Ovary (tissue), 10 donors: ENCODE measurements at places on chromosomes 7 and 10.
A peak's percentile ranks its signal among the peaks of the same experiment; 100 is the strongest.

GRCh38 chr10:3111621-3112163, 44.3 kb downstream of the PFKP start:
- no peak for DNase-seq

- peak; percentile 66 for DNase-seq
These were observed 105.4 kb downstream of the ITIH5 start for GRCh38 chr10:7561216-7561893.

- DNase-seq = no peak
These were observed 43.1 kb upstream of the TMEM273 start for GRCh38 chr10:49231086-49231820.

DNA sequence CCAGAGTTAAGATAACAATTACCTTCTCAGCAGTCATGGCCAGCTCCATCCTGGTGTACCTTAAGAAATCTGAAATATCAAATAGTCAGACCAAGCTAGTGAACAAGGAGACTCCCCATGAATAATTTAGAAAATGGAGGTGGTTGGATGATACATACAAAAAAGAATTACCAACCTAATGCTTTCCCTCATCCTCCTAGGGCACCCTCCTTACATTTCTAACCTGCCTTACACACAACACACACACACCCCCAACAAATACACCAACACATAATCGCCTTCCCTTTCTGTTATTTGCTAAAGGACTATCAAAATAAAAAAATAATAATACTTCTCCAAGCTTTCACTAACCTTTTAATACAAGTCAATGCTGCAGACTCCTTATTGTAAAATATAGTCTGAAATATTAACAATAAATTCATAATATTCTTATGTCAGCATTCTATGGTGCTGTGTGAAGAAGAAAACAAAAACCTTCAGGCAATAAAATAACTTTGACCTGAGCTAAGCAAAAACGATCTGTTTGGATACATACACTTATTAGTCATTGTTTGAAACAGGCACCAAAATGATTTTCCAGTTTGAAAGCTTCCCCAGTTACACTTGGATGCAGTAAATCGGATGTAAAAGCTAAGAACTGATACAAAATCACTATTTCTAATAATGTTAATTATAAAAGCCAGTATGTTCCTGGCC, 3.4 kb downstream of the TWIST1 start:
- no peak for DNase-seq

DNA sequence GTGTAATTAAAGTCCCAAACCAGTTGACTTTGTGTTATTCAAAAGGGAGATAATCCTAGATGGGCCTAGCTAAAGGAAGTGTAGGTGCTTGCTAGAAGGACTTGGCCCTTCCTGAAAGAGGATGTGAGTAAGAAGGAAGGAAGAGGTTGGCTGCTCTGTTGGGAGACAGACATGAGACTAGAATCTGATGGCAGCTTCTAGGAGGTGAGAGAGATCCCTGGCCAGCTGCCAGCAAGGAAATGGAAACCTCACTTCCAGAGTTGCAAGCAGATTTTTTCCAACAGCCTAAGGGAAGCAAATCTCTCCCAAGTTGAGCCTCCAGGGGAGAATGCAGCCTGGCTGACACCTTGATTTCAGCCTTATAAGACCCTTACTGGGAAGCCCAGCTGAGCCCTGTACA, 368.4 kb upstream of the ZMIZ1 start:
- DNase-seq = no peak

GRCh38 chr7:150754951-150755350, 17.7 kb downstream of the GIMAP5 start:
- no peak for DNase-seq

GRCh38 chr10:59381687-59382086, 19.3 kb upstream of the FAM13C start:
- no peak for DNase-seq

DNA sequence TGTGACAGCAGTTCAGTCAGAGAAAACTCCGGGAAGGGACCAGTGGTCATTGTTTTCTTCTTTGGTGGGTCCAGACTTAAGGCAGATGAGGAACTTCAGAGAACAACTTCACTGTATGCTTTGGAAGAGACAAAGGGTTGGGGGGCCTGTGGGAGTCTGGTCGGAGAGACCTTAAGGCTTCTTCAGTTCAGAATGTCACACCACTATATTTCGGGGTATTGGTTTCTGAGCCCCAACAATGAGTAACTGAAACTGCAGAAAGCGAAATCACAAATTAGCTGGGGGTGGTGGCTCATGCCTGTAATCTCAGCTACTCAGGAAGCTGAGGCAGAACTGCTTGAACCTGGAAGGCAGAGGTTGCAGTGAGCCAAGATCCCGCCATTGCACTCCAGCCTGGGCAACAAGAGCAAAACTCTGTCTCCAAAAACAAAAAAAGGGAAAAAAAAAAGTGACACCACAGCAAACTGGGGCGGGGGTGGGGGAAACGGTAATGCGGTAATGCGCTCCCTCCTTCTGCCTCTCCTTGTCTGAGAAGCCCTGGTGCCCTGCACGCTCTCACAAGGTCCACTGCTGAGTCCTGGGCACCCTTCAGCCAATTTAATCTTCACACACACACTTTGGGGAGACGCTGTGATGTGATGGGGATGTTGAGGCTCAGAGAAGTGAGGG, 2.2 kb upstream of the ADIRF start:
- DNase-seq = no peak

GRCh38 chr10:49527061-49527460, 11.9 kb downstream of the ERCC6 start:
- no peak for DNase-seq

GRCh38 chr10:79107736-79108264, 39.0 kb downstream of the ZMIZ1 start:
- no peak for DNase-seq
